ENCODE measurements at places on chromosomes 2 and 18. TPM values are rescaled to one million over a fixed set of nuclear protein-coding genes. Genes with fewer than 3 reads are reported as not detected.

DNA sequence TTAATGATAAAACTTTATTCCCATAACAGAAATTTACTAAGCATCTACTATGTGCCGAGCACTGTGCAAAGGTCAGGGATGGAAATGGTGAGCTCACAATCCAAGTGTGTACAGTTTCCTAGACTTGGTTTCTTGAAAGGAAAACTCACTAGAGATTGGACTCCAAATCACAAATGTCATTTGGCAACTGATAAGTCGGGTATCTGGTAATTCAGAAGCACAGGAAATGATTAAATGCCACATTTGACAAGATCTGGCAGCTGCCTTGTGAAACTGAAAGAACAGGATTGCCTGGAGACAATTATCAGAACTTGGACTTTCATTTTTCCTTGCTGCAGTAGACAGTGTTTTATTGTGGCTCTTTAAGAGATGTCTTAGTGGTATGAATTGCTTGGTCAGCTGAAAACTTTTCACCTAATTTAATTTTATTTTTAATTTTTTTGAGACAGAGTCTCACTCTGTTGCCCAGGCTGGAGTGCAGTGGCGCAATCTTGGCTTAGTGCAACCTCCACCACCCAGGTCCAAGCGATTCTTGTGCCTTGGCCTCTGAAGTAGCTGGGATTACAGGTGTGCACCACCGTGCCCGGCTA is 19.2 kb downstream of the ITGA6 start:
- no peak overlapping the region for H3K27ac ChIP-seq
- H3K4me1 ChIP-seq: no peaks in the 10 kb centered on the region
- H3K27me3 ChIP-seq: no peaks in the 10 kb centered on the region

GRCh38 chr2:71474116-71474743 is 20.9 kb downstream of the DYSF start:
- peaks cover 63% of the 10 kb centered on the region for H3K4me1 ChIP-seq
- no peak for DNase-seq
- H3K4me3 ChIP-seq: no peak overlapping the region
- H3K27ac ChIP-seq: peak overlapping the region; percentile 48
- H3K27me3 ChIP-seq: no peaks in the 10 kb centered on the region
- no peaks in the 10 kb centered on the region for H3K36me3 ChIP-seq

- no peak overlapping the region for H3K4me3 ChIP-seq
- no peaks in the 10 kb centered on the region for H3K27me3 ChIP-seq
- no peaks in the 10 kb centered on the region for H3K36me3 ChIP-seq
- no peaks in the 10 kb centered on the region for H3K4me1 ChIP-seq
- DNase-seq: no peak
These were observed 1326.0 kb upstream of the ZEB2 start for GRCh38 chr2:145845923-145846322.

DNA sequence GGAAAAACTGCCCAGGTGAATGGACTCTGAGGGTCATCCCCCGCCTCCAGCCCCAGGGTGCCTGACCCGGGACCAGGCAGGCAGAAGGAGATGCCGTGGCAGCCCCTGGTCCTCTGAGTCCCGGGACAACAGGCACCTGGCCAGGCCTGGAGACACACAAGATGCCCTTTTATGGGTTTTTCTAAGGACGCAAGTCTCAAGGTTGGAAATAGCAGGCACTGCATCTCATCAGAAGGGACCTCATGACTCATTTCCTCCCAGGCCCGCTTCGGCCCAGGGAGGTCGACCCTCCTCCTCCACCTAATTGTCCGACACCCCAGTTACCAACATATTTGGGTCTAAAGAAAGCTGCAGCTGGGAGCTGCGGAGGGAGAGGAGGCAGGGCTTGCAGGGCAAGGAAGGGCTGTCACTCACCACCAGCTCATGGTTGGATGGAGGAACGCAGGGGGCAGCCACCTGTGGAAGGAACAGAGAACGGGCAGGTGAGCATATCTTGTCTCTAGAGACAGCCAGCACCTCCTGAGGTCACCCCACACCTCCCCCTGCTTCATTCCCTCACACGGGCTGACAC is 82.9 kb downstream of the TNS1 start:
- DNase-seq: peak; percentile 80
- H3K36me3 ChIP-seq: peaks cover 4% of the 10 kb centered on the region
- peaks cover 99% of the 10 kb centered on the region for H3K4me1 ChIP-seq
- H3K27me3 ChIP-seq: no peaks in the 10 kb centered on the region
- peak overlapping the region; percentile 71 for H3K27ac ChIP-seq

DNA sequence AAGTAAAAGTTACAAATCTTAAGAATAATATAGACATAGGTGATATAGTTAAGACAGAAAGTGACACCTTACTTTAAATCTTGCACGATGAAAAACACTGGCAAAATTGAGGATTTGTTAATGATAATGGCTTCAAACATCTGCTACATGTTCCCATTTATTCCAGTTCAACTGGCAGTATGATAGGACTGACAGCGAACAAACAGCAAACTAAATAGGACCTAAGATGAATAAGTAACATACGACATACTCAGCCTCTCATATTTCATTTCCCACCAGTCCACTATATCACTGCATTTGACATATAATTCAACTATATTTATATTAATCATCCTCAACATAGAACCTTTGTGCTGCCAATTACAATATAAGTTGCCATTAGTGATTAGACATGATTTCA is 36.3 kb downstream of the ACVR1C start:
- no peak overlapping the region for H3K4me3 ChIP-seq
- no peaks in the 10 kb centered on the region for H3K27me3 ChIP-seq

- H3K27ac ChIP-seq: no peak overlapping the region
- no peak for DNase-seq
- H3K4me3 ChIP-seq: no peak overlapping the region
- no peaks in the 10 kb centered on the region for H3K27me3 ChIP-seq
- no peaks in the 10 kb centered on the region for H3K36me3 ChIP-seq
- H3K4me1 ChIP-seq: no peaks in the 10 kb centered on the region
These were observed 96.5 kb downstream of the COL5A2 start for GRCh38 chr2:189083106-189083505.

DNA sequence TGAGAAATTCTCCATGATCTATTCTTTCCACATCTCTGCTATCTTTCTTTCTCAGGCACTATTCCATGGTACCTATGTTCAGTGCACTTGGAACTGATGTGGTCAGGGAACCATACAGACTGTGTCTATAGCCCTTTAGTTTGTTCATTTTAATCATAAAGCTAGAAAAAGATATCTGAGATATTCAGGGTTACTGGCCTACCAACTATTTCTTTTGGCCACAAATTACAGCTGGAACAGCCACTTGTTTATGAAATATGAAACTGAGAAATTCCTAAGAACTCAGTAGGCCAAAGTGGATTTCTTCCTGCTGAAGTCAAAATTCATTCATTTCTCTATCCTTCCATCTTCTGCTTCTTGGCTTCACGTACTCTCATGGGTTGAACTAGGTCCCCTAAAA is 22.8 kb upstream of the LYPD1 start:
- H3K4me3 ChIP-seq: no peak overlapping the region
- no peaks in the 10 kb centered on the region for H3K27me3 ChIP-seq
- no peak for DNase-seq
- no peak overlapping the region for H3K27ac ChIP-seq

GRCh38 chr2:16727256-16727655 is 61.6 kb upstream of the CYRIA start:
- no peak overlapping the region for H3K27ac ChIP-seq
- H3K4me3 ChIP-seq: no peak overlapping the region

GRCh38 chr18:58687871-58688308 is 16.6 kb downstream of the MALT1 start:
- no peak for DNase-seq
- peaks cover 31% of the 10 kb centered on the region for H3K36me3 ChIP-seq
- peaks cover 10% of the 10 kb centered on the region for H3K4me1 ChIP-seq
- no peak overlapping the region for H3K4me3 ChIP-seq
- H3K27me3 ChIP-seq: no peaks in the 10 kb centered on the region

GRCh38 chr2:42342061-42342794 is 18.8 kb downstream of the COX7A2L start:
- no peaks in the 10 kb centered on the region for H3K4me1 ChIP-seq
- no peak overlapping the region for H3K4me3 ChIP-seq
- no peak overlapping the region for H3K27ac ChIP-seq
- DNase-seq: no peak
- H3K27me3 ChIP-seq: no peaks in the 10 kb centered on the region

DNA sequence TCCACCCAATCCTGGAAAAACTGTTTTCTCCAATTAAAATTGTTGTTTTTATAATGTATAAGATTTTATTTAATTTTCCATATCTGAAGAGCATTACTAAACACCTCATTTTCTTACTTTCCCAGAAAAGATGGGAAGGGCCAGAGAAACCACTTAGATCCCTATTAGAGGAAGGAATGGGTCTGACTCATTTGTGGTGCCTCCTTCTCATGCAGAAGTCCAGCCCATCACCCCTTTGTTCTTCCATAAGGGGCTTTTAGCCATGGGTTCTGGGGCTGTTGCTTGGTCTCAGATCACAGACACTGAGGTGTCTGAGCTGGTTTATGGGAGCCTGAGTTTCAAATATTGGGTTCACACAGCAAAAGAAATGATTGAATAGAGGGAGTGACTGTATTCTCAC is 152.2 kb downstream of the ESCO1 start:
- H3K4me3 ChIP-seq: no peak overlapping the region
- no peaks in the 10 kb centered on the region for H3K36me3 ChIP-seq
- no peak for DNase-seq
- peaks cover 3% of the 10 kb centered on the region for H3K4me1 ChIP-seq
- H3K27me3 ChIP-seq: no peaks in the 10 kb centered on the region
- H3K27ac ChIP-seq: no peak overlapping the region

DNA sequence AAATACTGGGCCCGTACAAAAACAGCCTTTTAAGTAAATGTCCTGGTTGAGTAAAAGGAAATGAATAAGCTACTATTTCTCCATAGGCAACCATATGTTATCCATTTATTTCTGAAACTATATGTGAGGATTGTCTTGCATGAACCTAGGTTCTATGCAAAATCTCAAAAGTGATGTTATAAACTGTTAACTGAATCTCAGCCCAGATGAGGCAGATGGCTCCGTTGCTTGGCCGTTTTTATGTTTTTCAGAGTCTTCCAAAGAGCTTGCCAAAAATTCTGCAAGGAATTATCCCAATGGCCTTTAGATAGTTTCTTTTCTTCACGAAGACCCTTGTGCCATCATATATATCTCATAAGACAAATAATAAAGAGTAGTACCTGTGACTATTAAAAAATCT is 1669.5 kb upstream of the DDX18 start:
- H3K27me3 ChIP-seq: no peaks in the 10 kb centered on the region
- H3K36me3 ChIP-seq: no peaks in the 10 kb centered on the region
- DNase-seq: no peak
- H3K4me1 ChIP-seq: no peaks in the 10 kb centered on the region

GRCh38 chr18:66682855-66683322 is 79.0 kb upstream of the CDH19 start:
- no peaks in the 10 kb centered on the region for H3K27me3 ChIP-seq
- H3K4me1 ChIP-seq: no peaks in the 10 kb centered on the region
- no peak overlapping the region for H3K4me3 ChIP-seq
- DNase-seq: no peak
- no peak overlapping the region for H3K27ac ChIP-seq

DNA sequence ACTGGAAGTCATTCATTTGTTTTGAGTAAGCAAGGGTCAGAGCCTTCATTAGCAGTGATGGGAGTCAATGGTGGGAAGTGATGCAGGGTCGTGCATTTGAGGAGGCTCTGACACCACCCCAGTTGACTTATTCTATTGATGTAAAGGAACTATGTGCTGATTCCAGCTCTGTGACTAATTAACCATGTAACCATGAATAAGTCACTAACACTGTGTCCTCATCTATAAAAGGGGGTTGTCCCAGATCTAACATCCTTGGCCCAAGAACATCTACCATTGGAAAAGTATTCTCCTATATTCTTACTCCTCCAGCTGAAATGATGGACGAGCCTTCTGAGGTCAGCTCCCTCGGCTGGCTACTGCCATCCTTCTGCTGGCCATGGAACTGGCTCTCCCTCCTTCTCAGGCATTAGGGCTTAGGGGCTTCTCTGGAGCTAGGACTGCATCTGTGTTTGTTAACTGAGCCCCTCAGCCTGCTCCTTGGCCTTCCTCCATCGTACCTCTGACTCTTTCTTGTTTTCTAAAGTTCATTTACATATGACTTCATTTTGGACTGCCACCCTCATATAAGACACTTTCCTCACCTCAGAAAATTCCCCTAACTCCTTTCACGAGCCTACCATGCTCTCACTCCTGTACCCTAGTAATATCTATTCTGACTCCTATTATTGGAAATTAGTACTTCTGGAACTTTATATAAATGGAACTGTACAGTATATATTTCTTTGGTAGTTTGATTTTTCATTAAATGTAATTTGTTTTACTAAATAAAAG is 115.5 kb downstream of the KCTD1 start:
- DNase-seq: no peak
- no peak overlapping the region for H3K27ac ChIP-seq
- H3K4me3 ChIP-seq: no peak overlapping the region
- no peaks in the 10 kb centered on the region for H3K36me3 ChIP-seq

GRCh38 chr2:72439892-72440291 is 292.2 kb upstream of the CYP26B1 start:
- DNase-seq: no peak
- H3K27me3 ChIP-seq: no peaks in the 10 kb centered on the region
- H3K27ac ChIP-seq: no peak overlapping the region

DNA sequence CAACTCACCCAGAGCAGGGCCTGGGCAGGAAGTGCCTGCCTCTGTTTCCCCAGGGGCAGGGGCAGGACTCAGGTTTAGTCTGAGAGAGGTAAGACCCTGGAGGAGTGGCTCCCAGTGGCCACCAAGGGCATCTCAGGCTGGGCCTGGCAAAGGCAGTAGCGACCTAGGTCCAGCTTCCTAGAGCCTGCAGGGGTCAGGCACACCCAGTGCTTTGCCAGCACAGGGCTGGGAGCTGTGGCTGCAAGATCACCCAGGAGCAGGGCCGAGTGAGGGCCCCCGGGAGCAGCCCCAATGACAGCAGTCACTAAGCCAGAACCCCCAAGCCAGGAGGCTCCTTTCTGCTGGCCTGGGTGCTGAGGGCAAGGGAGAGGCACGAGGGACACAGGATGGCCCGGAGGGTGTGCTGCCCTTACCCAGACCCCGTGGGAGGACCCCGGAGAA is 8.8 kb upstream of the DUSP2 start:
- no peak overlapping the region for H3K4me3 ChIP-seq
- no peaks in the 10 kb centered on the region for H3K36me3 ChIP-seq
- no peaks in the 10 kb centered on the region for H3K27me3 ChIP-seq
- peaks cover 11% of the 10 kb centered on the region for H3K4me1 ChIP-seq
- H3K27ac ChIP-seq: no peak overlapping the region
- DNase-seq: no peak

DNA sequence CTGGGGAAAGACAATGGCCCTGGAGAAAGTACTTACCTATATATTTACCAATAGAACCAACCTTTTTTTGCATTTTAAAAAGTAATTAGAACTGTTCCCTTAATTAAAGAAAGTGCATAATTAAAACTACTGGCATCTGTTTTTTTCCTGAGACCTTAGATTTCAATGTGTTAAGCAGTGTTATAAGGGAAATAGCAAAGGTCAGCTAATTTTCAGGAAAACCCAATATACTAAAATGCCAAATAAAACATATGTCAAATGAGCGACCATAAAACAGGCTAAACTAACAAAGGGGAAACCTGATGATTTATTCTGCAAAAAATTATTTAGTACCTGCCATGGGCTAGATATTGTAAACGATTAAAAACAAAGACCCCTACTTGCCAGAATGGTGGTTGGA is 223.9 kb upstream of the SESTD1 start:
- H3K27me3 ChIP-seq: no peaks in the 10 kb centered on the region
- no peaks in the 10 kb centered on the region for H3K36me3 ChIP-seq
- no peaks in the 10 kb centered on the region for H3K4me1 ChIP-seq
- DNase-seq: no peak
- peak overlapping the region; percentile 79 for H3K27ac ChIP-seq
- H3K4me3 ChIP-seq: no peak overlapping the region

- H3K27ac ChIP-seq: peak overlapping the region; percentile 83
- H3K4me3 ChIP-seq: peak overlapping the region; percentile 39
- no peaks in the 10 kb centered on the region for H3K27me3 ChIP-seq
- DNase-seq: no peak
These were observed 64.9 kb downstream of the DNMT3A start for GRCh38 chr2:25276569-25277465.

Gene UPP2
- not detected for total RNA-seq

Gene NT5DC4
- total RNA-seq: 0.60 TPM

Gene KCNG2
- total RNA-seq: 1.1 TPM

Gene UGT1A9
- not detected for total RNA-seq
